Stomach (tissue), 19 donors: ENCODE measurements at places on chromosomes 1 and 21. TPM values are rescaled to one million over a fixed set of nuclear protein-coding genes. Genes with fewer than 3 reads are reported as not detected.

Gene NLRP3
- 4.9 TPM for total RNA-seq

GRCh38 chr1:221912230-221912629 is 170.3 kb upstream of the DUSP10 start:
- DNase-seq, result no peak

Gene SIPA1L2
- total RNA-seq, result 13.8 TPM

DNA sequence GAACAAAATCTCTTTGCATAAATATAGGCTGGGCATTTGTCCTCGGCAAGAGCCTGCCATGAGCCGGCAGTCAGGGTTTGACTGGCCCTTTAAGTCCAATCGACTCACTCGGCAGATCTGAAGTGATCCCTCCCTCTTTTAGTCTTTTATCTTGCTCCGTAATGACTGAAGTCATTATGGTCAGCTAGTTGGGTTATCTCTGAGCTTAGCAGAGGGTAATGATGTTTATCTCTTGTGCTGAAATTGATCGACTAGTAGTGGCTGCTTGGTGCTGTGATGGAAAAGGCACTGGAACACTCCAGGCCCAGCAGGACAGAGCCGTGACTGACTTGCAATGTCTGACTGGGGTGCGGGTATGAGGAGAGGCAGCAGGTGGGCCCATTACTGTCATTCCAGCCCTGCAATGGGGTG is 468 bp upstream of the ABCA4 start:
- DNase-seq, result no peak

DNA sequence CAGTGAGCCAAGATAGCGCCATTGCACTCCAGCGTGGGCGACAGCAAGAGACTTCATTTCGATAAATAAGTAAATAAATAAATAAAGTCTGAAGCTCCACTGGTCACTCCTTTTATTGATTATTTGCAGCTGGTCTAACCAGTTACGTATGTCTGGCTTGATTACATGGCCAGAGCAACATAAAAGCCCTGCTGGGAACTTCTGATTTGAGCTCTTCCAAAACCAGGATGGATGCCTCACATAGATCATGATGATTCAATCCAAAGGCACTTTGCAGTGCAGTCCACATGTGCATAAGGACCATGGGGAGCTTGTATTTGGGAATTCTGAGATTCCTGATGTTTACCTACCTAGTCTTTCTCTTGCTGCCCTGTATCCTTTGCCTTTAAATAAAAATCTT is 24.0 kb downstream of the NSUN4 start:
- no peak for DNase-seq

Gene SERTAD4
- total RNA-seq, result 0.29 TPM

DNA sequence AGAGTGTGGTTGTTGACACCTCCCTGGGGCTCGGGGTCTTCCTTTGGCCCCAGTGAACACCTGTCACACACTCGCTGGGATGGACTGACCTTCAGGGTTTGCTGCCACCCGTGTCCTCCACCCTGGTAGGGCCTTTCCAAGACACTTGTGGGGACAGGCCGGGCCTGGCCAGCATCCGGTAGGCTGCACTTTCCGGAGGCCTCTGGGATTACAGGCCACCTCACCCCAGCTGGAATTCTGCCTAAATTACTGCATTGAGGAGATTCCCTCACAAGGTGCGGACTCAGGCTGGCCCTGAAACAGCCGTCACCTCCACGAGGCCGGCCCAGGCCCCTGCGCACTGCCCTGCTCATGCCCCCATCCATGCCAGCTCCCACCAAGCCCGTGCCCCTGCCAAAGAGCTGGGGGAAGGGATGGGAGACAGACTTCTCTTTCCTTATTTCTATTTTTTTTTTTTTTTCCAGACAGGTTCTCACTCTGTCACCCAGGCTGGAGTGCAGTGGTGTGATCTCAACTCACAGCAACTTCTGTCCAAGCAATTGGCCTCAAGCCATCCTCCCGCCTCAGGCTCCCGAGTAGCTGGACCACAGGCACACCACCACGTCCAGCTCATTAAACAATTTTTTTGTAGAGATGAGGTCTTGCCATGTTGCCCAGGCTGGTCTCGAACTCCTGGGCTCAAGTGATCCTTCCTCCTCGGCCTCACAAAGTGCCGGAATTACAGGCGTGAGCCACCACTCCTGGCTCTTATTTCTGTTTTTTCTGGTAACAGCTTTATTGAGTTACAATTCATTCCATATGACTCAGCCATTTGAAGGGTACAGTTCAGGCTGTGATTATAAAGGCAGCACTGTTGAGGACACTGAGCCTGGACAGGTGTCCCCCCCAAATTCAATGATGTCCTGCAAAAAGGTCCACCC is 11.3 kb downstream of the CSTB start:
- no peak for DNase-seq

DNA sequence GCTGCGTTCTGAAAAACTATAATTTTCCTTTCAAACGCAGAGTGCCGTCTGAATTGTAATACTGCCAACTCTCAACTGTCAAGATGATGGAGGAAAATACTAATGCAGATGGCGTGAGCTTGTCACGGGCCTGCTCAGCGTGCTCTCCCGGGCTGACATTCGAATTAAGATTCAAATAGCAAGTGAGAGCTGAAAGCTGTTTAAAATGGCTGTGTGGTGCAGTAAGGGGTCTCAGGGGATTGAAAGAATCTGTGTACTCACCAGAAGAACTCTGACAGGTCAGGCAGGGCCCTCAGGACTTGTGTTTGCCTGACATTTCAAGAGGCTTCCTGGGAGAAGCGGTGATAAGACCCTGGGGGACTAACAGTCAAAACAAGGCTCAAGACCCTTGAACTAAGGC is 33.1 kb downstream of the ZMYND12 start:
- no peak for DNase-seq

GRCh38 chr1:211261229-211261628 is 2.1 kb downstream of the RCOR3 start:
- DNase-seq, result no peak

Gene MORC3
- 62.4 TPM for total RNA-seq

Gene C8B
- not detected for total RNA-seq

DNA sequence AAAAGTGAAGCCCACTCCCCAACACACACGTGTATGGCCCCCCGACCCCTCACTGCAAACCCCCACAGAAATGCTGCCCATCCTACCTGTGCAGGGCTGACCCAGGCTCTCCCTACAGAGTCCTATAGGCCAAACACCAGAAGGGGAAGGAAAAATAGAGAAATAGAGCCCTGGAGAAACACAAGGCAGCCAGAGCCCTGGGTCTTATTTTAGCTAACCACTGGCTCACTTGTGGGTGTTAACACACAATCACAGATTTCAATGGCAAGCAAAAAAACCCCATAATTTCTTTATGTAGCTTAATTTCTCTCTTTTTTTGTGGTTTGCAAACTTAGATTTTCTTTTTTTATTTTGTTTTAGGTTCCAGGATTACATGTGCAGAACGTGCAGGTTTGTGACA is 989 bp upstream of the PIGR start:
- no peak for DNase-seq

- no peak for DNase-seq
Measured at GRCh38 chr1:179205284-179205683, 24.2 kb downstream of the ABL2 start.

DNA sequence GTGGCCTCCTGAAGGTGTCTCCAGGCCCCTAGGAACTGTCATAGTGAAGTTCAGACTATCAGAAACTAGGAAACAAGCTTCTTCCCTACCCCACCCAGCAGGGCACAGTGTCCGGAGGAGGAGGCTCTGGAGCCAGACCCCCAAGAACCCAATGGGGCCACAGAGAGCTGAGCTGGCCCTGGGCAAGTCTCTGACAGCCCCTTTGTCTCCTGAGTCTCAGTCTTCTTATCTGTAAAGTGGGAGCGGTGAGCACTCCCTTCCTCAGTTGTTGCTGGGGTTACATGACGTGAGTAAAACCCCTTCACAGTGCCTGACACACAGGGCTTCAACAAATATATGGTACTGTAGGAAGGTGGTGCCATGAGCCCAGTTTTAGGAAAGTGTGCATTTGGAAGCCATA is 675.8 kb downstream of the MATN1 start:
- DNase-seq, result peak; percentile 3

- DNase-seq, result no peak
Measured at GRCh38 chr21:44433791-44434567, 21.3 kb upstream of the LRRC3 start.

- DNase-seq, result peak; percentile 55
Measured at GRCh38 chr1:158248118-158248517, 6.1 kb upstream of the CD1A start.

Gene SELP
- 0.58 TPM for total RNA-seq

Gene ACTL8
- not detected for total RNA-seq

- no peak for DNase-seq
Measured at GRCh38 chr1:245751116-245751515, 596.3 kb downstream of the KIF26B start.

GRCh38 chr1:80441664-80442063 is 1359.1 kb upstream of the ADGRL2 start:
- DNase-seq, result no peak

Gene PLOD1
- total RNA-seq, result 56.2 TPM

- no peak for DNase-seq
Measured at GRCh38 chr1:143721024-143721373, 250.8 kb downstream of the FAM72C start.

Gene TIAM1
- total RNA-seq, result 5.3 TPM

GRCh38 chr1:45769261-45769932 is 18.9 kb upstream of the IPP start:
- peak; percentile 12 for DNase-seq

DNA sequence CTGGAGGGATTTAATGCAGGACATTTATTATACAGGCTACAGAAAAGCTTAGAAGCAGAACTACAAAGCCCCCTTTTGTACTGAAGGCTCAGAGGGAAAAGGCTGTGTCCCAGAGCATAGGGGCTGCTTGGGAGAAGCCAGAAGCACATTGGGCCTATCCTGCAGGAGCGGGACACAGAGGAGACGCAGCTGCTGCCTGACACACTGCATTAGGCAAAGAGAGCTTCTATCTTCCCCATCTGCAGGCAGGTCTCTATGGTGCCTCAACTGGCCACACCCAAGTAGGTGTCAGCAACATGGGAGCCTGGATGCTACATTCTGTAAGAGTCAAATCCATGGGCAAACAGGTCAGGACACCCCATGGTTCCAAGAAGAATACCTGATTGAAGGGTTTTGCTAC is 595.9 kb downstream of the AJAP1 start:
- DNase-seq, result peak; percentile 3

DNA sequence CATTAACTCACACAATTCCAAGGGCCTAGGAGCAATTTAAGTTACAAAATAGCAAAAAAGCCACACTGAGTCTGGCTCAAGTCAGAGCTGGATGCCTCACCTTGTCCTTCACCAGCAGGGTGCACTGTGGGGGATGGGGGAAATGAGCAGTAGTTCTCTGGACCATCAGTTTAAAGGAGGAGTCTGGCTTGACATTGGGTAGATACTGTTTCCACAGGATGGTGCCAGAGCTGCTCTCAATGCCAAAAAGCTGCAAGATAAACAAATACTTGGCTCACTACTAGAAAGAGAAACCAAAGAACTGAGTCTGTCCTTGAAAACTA is 18.8 kb downstream of the EMC1 start:
- no peak for DNase-seq

- no peak for DNase-seq
Measured at GRCh38 chr1:102588536-102588935, 519.8 kb downstream of the COL11A1 start.

- DNase-seq, result no peak
Measured at GRCh38 chr1:148290881-148291280, 138.8 kb upstream of the NBPF11 start.

- no peak for DNase-seq
Measured at GRCh38 chr1:52672946-52673345, 25.2 kb downstream of the COA7 start.

Gene PLEKHN1
- total RNA-seq, result 0.45 TPM

- peak; percentile 36 for DNase-seq
Measured at GRCh38 chr1:40630488-40631223, 34.8 kb downstream of the RIMS3 start.

Gene C1orf52
- total RNA-seq, result 30.7 TPM

Gene FNDC10
- total RNA-seq, result not detected

Gene SPOCD1
- total RNA-seq, result 5.8 TPM

GRCh38 chr21:40616377-40616704 is 230.6 kb downstream of the DSCAM start:
- no peak for DNase-seq

DNA sequence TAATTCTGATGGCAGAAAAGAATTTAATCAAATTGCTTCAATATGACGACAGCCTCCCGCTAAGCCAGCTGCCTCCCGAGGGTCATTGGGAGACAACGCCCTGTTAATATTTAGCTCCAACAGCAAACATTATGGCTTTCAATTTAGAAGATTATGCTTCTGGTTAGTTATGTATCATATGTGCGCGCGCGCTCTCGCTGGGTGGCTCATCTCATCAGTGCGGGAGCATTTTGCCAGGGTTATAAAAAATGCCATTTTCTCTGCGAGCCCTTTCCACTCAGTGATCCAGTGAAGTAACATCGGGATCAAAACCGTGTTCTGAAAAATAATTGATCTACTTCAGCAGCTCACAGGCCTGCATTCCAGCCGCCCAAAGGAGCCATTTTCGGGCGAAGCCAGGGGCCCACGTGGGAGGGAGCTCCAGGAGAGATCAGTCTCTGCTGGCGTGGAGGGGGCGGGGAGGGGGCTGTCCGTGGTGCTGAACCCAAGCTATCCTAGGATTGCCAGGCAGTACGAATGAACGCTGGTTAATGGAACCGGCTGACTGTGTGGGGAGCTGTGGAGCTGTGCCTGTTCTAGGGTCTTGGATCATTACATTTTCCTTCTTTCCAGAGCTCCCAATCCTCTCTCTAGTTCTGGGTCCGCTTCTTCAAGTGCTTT is 219.1 kb upstream of the ZC3H12A start:
- no peak for DNase-seq

GRCh38 chr1:228914700-228915099 is 179.4 kb downstream of the RHOU start:
- no peak for DNase-seq

GRCh38 chr1:49045371-49045770 is 268.7 kb upstream of the BEND5 start:
- DNase-seq, result no peak

DNA sequence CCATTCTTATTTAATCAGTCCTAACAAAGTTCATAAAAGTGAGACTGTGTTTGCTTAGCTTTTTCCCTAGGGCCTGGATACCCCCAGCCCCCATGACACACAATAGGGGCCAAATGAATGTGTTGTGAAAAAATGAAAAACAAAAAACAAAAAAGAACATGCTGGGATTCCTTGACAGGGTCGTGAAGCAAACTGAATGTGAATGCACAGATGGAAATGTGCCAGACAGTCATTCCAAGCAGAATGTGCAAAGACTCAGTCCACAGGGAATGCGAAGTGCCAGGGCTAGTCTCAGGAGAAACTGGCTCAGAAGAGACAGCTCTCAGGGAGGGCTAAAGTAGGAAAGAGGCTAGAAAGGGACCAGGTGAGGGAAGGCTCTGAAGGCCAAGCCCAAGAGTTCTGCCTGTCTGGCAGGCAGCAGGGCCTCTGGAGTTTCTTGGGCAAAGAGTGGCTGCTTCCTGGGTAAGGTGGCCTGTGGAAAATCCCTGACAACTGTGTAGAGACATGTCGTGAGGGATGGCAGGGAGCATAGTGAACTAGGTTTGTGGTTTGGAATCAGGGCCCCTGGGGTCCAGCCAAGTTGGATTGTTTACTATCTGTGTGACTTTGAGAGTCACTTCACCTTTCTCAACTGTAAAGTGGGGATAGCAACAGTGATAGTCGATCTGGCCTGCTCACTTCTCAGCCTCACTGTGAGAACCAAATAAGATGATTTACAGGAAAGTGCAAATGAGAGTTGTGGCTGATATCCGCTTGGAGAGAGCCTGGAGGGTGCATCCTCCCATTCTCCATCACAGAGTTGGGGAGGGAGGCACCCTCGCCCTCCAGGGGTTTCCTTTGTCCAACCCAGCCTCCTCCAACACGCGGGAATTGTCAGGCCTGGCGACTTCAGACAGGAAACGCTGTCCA is 1.2 kb upstream of the ADAM15 start:
- DNase-seq, result peak; percentile 44
